Activated naive CD8-positive, alpha-beta T cell treated with anti-CD3 and anti-CD28 coated beads, Interleukin-2, amount 50 U/mL, for 16 hours (primary cell): ENCODE measurements at places on chromosomes 3 and 15.

- DNase-seq = no peak
Measured at GRCh38 chr15:88487796-88488523, 20.5 kb downstream of the MRPS11 start.

- no peak for DNase-seq
Measured at GRCh38 chr15:52529341-52529924, 753 bp upstream of the MYO5A start.

- DNase-seq = no peak
Measured at GRCh38 chr3:124781476-124782376, 51.5 kb downstream of the UMPS start.

- no peak for DNase-seq
Measured at GRCh38 chr15:82845686-82846085, 36.3 kb downstream of the WHAMM start.

GRCh38 chr3:151630938-151631441, 102.7 kb upstream of the AADACL2 start:
- DNase-seq = no peak

- no peak for DNase-seq
Measured at GRCh38 chr3:120299403-120299802, 14.4 kb upstream of the GPR156 start.

DNA sequence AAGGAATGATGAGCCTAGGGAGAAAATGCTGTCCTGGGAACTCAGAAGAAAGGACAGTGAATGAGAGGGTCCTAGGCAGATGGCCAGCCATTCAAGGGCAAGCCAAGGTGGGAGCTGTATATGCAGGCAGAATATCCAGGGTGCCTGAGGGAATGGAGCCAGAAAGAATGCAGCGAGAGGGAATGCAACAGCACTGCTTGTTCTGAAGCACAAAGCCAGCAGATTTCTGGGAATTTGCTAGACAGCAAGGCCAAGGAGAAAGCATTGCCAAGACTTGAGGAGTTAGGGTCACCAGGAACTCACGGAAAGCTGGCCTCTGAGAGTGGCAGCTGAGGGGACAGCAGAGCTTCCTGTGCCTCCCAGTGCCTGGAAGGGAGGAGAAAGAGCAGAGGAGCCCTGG, 200.6 kb downstream of the MYRIP start:
- DNase-seq = no peak

DNA sequence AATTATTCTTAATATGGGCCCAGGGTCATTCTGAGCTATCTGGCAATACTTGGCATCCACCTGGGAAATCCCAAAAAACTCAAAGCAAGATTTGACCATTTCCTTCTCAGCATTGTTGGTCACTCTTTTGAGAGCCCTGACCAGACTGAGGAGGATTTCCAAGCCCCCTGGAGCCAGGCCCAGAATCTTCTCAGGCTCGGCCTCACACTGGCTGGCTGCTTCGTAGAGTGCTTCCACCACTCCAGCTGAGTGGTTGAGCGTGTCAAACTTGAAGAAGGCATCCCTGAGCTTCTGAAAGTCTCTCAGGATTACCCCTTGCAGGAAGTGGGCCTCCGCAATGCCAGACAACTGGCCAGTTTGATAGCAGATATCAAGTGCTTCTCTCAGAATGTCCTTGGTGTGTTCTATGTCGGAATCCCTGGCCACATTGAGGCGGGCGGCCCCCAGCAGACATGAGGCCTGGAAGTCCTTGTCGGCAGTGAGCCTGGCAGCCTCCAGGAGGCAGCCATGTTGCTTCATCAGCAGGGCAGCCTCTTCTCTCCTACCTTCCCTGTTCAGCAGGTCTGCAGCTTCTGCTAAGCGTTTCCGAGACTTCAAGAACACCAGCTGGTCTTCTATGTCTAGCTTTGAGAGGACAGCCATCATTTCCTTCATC, 68.9 kb upstream of the DCLK3 start:
- no peak for DNase-seq

- no peak for DNase-seq
Measured at GRCh38 chr15:42493679-42494078, 1.8 kb upstream of the SNAP23 start.

DNA sequence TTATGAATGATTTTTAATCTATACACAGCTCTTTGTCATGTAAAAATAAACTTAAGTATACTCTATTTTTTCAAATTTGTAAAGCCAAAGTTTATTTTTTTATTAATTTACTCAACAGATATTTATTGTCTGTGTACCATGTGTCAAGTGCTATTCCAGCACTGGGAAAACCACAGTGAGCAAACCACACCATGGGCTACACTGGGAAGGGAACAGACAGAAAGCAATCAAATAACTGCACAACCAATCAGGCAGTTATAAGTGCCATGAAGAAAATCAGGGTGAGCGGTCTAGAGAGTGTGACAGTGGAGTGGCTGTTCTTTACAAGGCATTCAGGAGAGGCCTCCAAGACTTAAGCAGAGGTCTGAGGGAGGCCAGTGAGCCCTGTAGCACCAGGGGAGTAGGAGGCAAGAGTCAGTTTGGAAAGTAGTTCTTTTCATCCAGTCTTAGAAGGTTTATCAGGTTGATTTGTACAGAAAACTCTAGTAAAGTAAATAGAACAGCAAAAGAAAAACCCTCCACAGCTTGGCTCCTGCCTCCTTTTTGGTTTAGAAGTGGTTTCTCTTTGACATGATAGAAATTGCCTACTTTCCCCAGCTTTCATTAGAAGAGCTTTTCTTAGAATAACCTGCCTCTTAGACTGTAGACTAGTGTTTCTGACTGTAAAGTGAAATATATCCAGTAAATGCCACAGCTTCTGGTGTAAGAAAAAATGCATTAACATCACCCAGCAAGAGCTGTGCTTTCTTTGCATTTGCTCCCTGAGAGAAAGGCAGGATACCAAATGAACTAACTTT, 13.7 kb downstream of the EIF2AK4 start:
- no peak for DNase-seq

GRCh38 chr3:126845920-126846715, 136.8 kb upstream of the PLXNA1 start:
- DNase-seq = no peak

- no peak for DNase-seq
Measured at GRCh38 chr15:68643216-68643830, 64.5 kb downstream of the CORO2B start.

DNA sequence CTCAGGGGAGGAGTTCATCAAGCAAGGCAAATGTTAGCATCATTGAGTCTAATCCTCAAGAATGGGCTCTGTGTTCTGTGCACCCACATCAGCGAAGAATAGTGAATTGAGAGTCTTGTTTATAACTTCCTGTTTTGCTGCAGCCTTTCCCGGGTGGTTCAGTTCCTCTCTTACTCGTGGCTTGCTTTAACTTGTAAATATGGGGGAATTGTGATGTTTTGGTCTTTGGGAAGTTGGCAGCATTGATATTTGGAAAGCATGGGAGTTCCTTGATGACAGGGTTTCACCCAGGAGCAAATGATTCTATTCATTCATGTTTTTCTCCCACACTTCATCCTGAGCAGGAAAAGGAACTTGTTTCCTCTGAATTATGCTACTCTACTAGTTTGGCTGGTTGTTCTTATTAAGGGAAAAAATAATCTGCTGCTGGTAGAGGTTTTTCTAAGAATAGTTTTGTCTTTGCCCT, 40.4 kb downstream of the GPD1L start:
- DNase-seq = no peak

GRCh38 chr3:127114337-127115070, 78.4 kb upstream of the PRR23E start:
- DNase-seq = no peak

- DNase-seq = no peak
Measured at GRCh38 chr3:134652886-134653630, 2.2 kb upstream of the KY start.

- DNase-seq = no peak
Measured at GRCh38 chr3:71345429-71346040, 238.0 kb downstream of the FOXP1 start.
